ENCODE measurements at places on chromosomes 16 and 17. TPM values are rescaled to one million over a fixed set of nuclear protein-coding genes. Genes with fewer than 3 reads are reported as not detected.
A peak's percentile ranks its signal among the peaks of the same experiment; 100 is the strongest.

DNA sequence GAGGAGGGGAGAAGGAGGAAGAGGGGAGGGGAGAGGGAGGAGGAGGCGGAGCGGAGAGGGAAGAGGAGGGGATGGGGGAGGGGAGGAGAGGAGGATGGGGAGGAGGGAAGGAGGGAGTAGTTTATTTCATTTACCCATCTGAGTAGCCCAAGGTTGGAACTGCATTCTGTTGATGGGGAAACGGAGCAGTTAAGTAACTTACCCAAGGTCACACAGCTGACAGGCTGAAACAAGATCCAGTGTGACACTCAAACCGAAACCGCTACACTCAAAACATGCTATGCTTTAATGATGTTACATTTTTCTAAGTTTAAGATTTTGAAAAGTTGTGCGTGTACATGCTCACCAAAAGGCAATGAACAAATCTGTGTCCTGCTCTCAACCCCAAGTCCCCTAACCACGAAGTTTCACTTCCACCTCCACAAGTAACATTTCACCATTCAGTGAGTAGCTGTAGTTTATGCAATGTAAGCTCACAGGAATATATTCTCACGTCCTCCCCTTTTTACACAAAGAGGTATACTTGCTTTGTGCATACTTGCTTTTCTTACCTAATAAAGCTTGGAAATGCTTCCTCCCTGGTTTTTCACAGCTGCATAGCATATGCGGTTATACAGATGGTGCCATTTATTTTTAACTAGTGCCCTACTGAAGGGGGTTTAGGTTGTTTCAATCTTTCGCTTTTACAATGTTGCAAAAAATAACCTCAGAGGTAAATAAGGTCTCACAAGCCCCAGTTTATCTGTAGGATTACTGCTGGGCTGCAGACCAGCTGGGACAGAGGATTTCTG is 275.3 kb downstream of the PARN start:
- H3K36me3 ChIP-seq: no peaks in the 10 kb centered on the region
- DNase-seq: peak; percentile 91
- H3K27me3 ChIP-seq: no peaks in the 10 kb centered on the region
- H3K4me1 ChIP-seq: peaks cover 8% of the 10 kb centered on the region
- H3K4me3 ChIP-seq: peak overlapping the region; percentile 16

DNA sequence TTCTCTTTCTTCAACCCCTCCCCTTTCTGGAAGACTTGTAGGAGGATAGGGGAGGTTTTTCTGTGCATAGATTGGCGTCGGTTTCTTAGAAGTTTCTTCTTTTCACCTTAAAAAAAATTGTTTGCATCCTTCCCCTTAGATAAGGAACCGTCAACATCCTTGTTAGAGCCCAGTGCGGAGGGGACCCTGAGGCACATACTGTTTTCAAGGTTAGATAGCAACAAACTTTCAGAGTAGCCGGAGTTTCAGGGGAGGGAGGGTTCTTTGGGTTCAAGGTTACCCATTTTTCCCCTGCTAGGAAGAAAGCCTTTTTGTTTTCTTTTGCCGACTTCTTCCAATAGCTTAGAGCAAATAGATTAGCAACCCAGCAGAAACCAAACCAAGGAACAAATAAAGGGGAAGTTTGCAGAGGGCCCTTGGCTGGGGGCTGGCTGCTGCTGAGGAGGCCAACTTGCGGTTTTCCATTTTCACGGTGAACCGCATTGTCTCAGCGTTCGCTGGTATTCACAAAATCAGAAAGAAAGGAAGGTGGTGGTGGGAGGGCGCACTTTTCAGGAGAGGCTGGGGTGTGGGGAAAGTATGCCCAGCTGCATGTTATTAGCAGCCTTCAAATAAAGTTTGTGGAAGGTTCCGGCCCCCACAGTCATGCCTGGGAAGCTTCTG is 28.8 kb downstream of the MSI2 start:
- no peaks in the 10 kb centered on the region for H3K27me3 ChIP-seq
- peaks cover 24% of the 10 kb centered on the region for H3K4me1 ChIP-seq
- no peak overlapping the region for H3K27ac ChIP-seq
- no peaks in the 10 kb centered on the region for H3K36me3 ChIP-seq
- peak overlapping the region; percentile 40 for H3K4me3 ChIP-seq
- peak; percentile 76 for DNase-seq

PLA2G15 gene
- 9.6 TPM for polyA plus RNA-seq

- H3K36me3 ChIP-seq: no peaks in the 10 kb centered on the region
- no peaks in the 10 kb centered on the region for H3K27me3 ChIP-seq
- no peak overlapping the region for H3K4me3 ChIP-seq
- no peak for DNase-seq
- H3K4me1 ChIP-seq: no peaks in the 10 kb centered on the region
These were observed 358.2 kb downstream of the KIF2B start for GRCh38 chr17:54180950-54181349.

DNA sequence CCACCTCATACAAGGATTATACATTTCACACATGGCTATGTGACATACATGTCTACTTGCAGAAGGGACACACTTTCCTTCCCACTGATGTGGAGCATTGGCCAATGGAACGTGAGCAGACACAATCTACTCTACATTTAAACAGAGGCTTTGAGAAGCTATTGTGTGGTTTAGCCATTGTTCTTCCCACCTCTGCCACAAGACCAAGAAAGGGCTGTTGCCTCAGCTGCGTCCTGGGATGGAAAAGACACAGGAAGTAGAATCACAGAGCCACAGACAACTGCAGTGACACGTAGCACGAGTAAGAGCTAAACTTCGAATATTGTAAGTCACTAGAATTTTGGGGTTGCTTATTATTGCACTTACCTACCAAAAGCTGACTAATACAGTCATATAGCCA is 33.3 kb downstream of the PRKCB start:
- peaks cover 92% of the 10 kb centered on the region for H3K4me1 ChIP-seq
- H3K36me3 ChIP-seq: peaks cover 2% of the 10 kb centered on the region
- no peaks in the 10 kb centered on the region for H3K27me3 ChIP-seq
- H3K27ac ChIP-seq: peak overlapping the region; percentile 75

DNA sequence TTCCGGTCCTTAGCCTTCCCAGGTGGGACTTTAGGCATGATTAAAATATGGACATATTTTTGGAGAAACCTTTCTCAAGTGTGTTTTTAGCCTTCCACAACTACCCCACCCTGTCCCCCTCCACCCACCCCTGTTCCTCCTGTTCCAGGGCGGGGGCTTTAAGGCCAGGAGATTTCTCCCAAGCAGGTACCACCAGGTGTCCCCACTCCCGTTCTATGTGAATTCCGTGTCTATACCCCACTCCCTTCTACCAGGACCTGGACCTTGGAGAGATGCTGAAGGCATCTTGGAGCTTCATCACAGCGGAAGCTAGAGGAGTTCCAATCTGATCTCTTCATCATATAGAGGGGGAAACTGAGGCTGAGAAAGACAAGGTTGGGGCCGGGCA is 9.7 kb downstream of the CA4 start:
- no peak for DNase-seq
- H3K36me3 ChIP-seq: no peaks in the 10 kb centered on the region
- H3K27me3 ChIP-seq: no peaks in the 10 kb centered on the region
- H3K4me3 ChIP-seq: no peak overlapping the region

- peaks cover 5% of the 10 kb centered on the region for H3K4me1 ChIP-seq
- peaks cover 31% of the 10 kb centered on the region for H3K36me3 ChIP-seq
- H3K27ac ChIP-seq: peak overlapping the region; percentile 71
- H3K27me3 ChIP-seq: no peaks in the 10 kb centered on the region
- no peak overlapping the region for H3K4me3 ChIP-seq
These were observed 47.5 kb downstream of the ADCY7 start for GRCh38 chr16:50313596-50314478.

GRCh38 chr16:2028620-2029220 is 2.0 kb downstream of the NHERF2 start:
- no peaks in the 10 kb centered on the region for H3K36me3 ChIP-seq
- no peak overlapping the region for H3K27ac ChIP-seq
- H3K27me3 ChIP-seq: peaks cover 29% of the 10 kb centered on the region
- H3K4me1 ChIP-seq: peaks cover 19% of the 10 kb centered on the region

DNA sequence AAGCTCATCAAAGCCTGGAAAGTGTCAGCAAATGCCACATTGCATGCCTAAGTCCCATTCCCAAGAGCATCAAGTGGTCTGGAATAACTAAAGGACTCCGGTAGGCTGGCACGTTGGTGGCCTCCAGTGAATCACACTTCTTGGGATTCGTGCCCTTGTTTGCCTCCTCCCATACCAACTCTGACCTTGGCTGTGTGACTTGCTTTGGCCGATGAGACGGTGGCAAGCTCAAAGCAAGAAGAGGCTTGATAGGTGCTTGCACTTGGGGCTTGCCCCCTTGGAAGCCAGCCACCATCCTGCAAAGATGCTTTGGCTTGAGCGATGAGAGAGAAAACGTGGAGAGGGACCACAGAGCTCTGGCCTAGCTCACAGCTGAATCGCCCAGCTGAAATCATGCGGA is 313.1 kb upstream of the ZFHX3 start:
- DNase-seq: no peak
- no peaks in the 10 kb centered on the region for H3K4me1 ChIP-seq
- H3K27me3 ChIP-seq: no peaks in the 10 kb centered on the region
- H3K36me3 ChIP-seq: no peaks in the 10 kb centered on the region

KRTAP9-2 gene
- not detected for polyA plus RNA-seq

HEXD gene
- 317 TPM for polyA plus RNA-seq

GRCh38 chr16:49615576-49615975 is 240.3 kb downstream of the ZNF423 start:
- H3K27ac ChIP-seq: no peak overlapping the region
- H3K4me3 ChIP-seq: no peak overlapping the region
- H3K4me1 ChIP-seq: no peaks in the 10 kb centered on the region
- H3K27me3 ChIP-seq: no peaks in the 10 kb centered on the region
- DNase-seq: no peak
- H3K36me3 ChIP-seq: no peaks in the 10 kb centered on the region

BLMH gene
- polyA plus RNA-seq: 8.3 TPM

- DNase-seq: no peak
- H3K27ac ChIP-seq: no peak overlapping the region
- no peak overlapping the region for H3K4me3 ChIP-seq
- H3K36me3 ChIP-seq: peaks cover 11% of the 10 kb centered on the region
- H3K4me1 ChIP-seq: no peaks in the 10 kb centered on the region
- H3K27me3 ChIP-seq: no peaks in the 10 kb centered on the region
These were observed 6.5 kb upstream of the QRICH2 start for GRCh38 chr17:76314392-76315227.

DNA sequence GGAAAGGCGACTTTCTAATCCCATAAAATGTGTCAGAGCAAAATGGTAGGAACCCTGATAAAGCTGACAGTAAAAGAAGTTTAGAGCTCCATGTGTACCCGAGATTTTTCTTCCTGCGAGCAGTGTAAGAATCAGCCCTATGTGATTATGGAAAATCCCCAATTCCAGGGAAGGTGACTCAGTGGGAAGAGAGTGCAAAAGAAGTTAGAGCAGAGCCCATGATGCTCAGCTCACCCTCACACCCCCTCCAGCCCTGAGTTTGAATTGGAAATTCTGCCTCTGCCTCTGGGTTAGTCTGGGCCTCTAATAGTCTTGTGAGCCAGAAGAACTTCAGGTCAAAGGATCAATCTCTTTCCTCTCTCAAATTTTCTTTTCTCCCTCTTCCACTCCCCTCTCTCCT is 12.5 kb downstream of the C17orf78 start:
- H3K27me3 ChIP-seq: no peaks in the 10 kb centered on the region
- no peak overlapping the region for H3K4me3 ChIP-seq
- no peak for DNase-seq

SPNS3 gene
- 0.07 TPM for polyA plus RNA-seq

ABCA9 gene
- polyA plus RNA-seq: 0.03 TPM

DNA sequence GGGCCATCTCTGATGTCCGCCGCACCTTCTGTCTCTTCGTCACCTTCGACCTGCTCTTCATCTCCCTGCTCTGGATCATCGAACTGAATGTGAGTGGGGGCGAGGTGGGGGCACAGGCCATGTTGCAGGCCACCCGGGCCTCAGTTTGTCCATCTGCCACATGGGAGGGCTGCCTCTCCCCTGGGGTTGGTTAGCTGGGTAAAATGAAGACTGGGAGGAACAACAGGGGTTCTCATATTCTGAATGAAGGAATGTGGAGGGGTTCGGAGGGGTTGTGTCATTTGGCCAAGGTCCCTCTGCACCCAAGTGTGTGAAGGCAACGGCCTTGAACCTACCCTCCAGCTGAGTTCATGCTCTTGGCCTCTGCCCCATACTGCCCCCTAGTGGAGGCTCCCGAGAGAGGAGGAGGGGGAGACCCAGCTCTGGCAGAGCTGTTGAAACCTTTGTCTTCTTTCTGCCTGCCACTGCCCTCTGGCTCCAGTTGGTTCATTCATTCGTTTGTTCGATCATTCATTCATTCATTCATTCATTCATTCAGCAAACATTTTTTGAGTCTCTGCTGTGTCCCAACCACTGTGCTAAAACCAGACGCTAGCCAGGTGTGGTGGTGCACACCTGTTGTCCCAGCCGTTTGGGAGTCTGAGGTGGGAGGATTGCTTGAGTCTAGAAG is 11.4 kb upstream of the TCAP start:
- no peak overlapping the region for H3K27ac ChIP-seq
- no peaks in the 10 kb centered on the region for H3K27me3 ChIP-seq
- H3K36me3 ChIP-seq: no peaks in the 10 kb centered on the region
- DNase-seq: peak; percentile 71
- H3K4me3 ChIP-seq: no peak overlapping the region

- no peak overlapping the region for H3K27ac ChIP-seq
- H3K36me3 ChIP-seq: no peaks in the 10 kb centered on the region
- no peak for DNase-seq
- H3K4me3 ChIP-seq: no peak overlapping the region
These were observed 51.3 kb downstream of the NKD1 start for GRCh38 chr16:50599494-50599893.

PRR11 gene
- 1.2 TPM for polyA plus RNA-seq

DNA sequence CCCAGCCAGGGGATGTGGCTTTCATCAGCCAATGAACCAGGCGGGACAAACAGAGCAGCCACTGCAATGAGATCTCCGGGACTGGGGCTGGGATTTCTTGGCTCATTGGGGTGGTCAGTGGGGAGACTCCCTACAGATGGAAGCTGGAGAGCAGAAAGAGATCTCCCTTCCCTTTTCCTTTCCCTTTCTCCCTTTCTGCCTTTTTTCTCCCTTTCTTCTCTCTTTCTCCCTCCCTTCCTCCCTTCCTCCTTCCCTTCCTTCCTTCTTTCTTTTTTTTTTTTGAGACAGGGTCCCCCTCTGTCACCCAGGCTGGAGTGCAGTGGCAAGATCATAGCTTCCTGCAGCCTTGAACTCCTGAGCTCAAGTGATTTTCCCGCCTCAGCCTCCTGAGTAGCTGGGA is 14.0 kb downstream of the LAT start:
- no peaks in the 10 kb centered on the region for H3K36me3 ChIP-seq
- H3K27ac ChIP-seq: no peak overlapping the region
- no peak for DNase-seq
- H3K4me3 ChIP-seq: no peak overlapping the region
- peaks cover 8% of the 10 kb centered on the region for H3K4me1 ChIP-seq

ICAM2 gene
- polyA plus RNA-seq: 149 TPM

GRCh38 chr16:19130852-19131824 is 17.4 kb downstream of the ITPRIPL2 start:
- H3K4me1 ChIP-seq: peaks cover 26% of the 10 kb centered on the region
- no peak overlapping the region for H3K4me3 ChIP-seq
- no peaks in the 10 kb centered on the region for H3K36me3 ChIP-seq

GRCh38 chr17:76491271-76492122 is 9.7 kb downstream of the RHBDF2 start:
- H3K27me3 ChIP-seq: no peaks in the 10 kb centered on the region
- peaks cover 22% of the 10 kb centered on the region for H3K36me3 ChIP-seq
- H3K4me1 ChIP-seq: peaks cover 94% of the 10 kb centered on the region
- H3K27ac ChIP-seq: peak overlapping the region; percentile 75
- no peak for DNase-seq
- peak overlapping the region; percentile 43 for H3K4me3 ChIP-seq

ANKRD40CL gene
- not detected for polyA plus RNA-seq

OR4D1 gene
- polyA plus RNA-seq: 0.03 TPM

RRAD gene
- polyA plus RNA-seq: 4.1 TPM

PIRT gene
- polyA plus RNA-seq: not detected

PERCC1 gene
- polyA plus RNA-seq: 0.84 TPM

Data from B cell (primary cell).